ENCODE measurements at places on chromosomes 3 and 15.

DNA sequence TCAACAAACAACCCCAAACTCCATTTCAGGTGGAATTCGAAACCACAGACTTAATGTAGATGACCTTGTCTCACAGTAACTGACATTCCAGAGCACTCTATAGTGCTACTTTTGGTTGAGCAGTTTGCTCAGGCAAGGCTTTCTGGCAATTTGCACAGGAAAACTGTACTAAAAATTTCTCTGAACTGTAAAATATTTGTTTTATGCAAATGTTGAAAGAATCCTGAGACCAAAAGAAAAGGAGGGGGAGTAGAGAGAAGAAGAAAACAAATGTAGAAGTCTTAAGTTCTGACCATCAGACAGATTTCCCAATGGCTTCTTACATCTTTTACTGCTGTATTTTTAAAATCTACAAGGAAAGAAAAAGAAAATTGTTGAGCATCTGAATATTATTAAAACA is 53.5 kb downstream of the DTWD1 start:
- peak; percentile 75 for DNase-seq

GRCh38 chr3:87361956-87362355 is 85.6 kb upstream of the POU1F1 start:
- DNase-seq: no peak

- DNase-seq: no peak
These were observed 1.5 kb downstream of the FOXB1 start for GRCh38 chr15:60005352-60006202.

GRCh38 chr3:15557511-15557946 is 36.0 kb upstream of the COLQ start:
- peak; percentile 73 for DNase-seq

DNA sequence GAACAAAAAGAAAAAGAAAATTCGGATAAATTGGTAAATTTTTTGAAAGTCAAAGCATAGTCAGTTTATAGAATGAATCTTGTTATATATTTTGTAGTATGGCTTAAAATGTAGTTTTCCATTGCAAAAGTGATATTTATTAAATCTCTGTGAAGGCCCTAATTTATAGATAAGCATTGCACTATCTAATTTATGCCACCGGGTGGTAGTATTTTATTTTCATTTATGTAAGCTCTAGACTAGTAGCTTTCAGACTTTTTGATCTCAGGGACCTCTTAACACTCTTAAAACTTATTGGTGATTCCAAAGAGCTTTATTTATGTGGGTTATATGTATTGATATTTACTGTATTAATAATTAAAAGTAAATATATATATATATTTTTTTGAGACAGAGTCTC is 133.9 kb upstream of the LRRFIP2 start:
- DNase-seq: peak; percentile 34

DNA sequence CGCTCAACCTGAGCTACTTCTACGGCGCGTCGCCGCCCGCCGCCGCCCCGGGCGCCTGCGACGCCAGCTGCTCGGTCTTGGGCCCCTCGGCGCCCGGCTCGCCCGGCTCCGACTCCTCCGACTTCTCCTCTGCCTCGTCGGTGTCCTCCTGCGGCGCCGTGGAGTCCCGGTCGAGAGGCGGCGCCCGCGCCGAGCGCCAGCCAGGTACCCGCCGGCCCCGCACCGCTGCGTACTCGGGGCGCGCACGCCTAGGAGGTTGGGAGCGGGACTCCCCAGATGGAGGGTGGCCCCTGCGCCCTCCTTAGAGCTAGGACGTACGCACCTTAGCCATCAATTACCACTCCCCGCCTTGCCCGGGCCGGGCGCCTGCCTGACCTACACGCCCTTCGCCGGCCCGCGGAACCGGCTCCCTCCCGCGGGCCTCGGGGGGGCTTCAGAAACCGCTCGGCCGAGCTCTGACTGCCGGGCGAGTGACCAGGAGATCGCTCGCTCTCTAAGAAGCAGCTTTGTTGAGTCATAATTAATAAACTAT is 466 bp downstream of the NFKBIZ start:
- DNase-seq: no peak

DNA sequence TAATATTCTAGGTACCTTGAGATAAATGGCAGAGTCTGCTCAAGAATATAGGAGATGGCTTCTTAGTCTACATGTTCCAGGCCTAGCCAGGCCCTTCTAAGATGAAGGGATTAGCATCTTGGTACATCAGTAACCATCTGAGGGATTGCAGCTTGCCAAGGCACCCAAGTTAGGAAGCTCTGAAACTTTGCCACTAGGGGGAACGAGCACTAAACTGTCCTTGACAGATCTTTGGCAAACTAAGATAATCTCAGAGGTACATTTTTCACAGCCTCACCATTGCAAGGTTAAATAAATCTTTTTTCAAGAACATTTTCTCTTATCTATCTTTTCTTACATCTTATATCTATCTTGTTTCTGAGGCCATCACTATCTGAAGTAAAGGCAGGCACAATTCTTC is 351.2 kb downstream of the RAP2B start:
- peak; percentile 8 for DNase-seq

GRCh38 chr15:38254051-38254883 is 1.6 kb downstream of the SPRED1 start:
- peak; percentile 54 for DNase-seq

DNA sequence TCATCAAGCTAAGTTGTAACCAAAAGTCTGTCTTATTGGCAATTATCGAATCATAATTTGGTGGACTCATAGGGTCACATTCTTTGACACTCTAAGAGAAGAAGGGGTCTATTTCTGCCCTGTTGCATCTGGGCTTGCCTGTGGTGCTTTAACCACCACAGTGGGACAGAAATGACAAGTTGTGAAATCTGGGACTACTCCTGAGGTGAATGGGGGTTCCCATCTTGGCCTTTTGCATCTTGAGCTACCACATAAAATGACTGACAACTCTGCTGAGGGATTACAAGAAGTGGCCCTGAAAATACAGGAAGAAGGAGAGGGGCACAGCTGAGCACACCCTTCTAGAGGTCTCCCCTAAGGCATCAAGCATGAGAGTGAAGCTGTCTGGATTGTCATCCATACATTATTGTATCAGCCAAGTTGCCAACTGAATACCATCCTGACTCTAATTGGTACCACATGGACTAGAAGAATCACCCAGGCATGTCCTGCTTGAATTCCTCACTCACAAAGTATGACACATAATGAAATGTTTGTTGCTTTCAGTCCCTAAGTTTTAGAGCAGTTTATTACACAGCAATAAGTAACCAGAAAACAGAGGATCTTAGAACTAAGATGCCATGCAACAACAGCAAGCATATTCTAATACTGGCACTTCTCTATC is 306.5 kb downstream of the ROBO1 start:
- peak; percentile 13 for DNase-seq

GRCh38 chr3:50978991-50979667 is 304.4 kb downstream of the DOCK3 start:
- no peak for DNase-seq

DNA sequence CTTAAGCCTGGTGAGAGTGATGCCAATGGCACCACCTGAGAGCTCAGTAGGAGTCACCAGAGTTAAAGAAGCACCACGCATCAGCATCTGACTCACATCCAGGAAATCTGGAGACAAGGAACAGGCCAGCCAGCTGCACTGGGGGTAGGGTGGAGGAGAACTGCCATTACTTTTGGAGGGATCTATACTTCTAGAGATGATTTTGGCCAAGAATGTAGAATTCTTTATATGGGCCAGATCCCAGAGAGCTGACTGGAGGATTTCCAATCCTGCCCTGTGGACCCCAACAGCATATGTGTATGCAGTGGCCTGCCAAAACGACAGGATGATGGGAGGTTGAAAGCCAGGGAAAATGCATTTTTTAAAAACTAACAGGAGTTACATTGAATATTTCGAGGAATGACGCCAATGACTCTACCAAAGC is 29.8 kb downstream of the CCR3 start:
- no peak for DNase-seq

DNA sequence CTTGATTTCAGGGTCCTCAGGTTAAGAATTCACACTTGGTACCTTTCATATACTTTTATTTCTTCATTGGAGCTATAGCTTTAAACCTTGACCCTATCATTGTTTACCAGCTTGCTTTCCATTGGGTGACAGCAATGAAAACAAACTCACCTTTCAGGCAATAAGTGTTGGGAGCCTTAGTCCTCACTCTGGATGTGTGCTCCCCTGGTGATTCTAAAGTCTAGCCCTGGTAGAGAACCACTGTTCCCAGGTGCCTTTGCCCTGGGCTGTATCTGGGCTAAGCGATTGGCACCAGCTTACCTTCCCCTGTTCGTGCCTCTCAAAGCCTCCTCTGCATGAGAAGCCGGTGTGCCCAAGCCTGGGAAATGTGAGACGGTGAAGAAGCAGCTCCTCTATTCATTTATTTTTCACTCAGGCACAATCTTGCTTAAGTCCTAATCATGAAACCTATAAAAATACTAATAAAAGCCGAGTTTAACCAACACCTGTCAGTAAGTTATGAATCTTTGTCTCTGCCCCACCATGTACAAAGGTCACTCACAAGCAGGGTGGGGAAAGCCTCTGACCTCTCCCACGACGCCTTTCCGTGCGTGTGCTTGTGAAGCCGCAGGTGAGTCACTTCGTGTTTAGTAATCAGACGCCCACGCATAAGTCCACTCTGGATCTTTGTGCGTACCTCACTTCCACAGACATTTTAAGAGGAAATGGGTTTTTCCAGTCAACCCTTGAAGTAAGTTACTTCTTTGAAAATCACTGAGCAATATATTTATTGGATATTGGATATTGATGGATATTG is 12.8 kb upstream of the ARRDC4 start:
- no peak for DNase-seq

GRCh38 chr3:118473343-118473742 is 561.3 kb downstream of the IGSF11 start:
- no peak for DNase-seq

DNA sequence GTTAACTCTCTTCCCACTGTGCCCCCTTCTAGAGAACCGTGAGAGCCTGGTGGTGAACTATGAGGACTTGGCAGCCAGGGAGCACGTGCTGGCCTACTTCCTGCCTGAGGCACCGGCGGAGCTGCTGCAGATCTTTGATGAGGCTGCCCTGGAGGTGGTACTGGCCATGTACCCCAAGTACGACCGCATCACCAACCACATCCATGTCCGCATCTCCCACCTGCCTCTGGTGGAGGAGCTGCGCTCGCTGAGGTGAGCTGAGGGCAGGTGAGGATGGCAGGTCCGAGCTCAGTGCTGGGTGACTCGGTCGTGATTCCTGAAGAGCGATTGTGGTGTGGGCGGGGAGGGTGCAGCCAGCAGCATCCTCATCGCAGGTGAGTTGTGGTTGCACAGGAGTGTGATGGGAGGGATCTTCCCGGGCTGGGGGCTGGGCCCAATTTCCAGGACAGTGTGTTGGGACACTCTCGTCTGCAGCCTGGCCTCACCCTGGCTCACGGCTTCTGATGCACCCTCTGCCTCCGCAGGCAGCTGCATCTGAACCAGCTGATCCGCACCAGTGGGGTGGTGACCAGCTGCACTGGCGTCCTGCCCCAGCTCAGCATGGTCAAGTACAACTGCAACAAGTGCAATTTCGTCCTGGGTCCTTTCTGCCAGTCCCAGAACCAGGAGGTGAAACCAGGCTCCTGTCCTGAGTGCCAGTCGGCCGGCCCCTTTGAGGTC is 8.0 kb downstream of the MCM2 start:
- DNase-seq: no peak

- DNase-seq: peak; percentile 1
These were observed 1136.1 kb downstream of the OTOL1 start for GRCh38 chr3:162632672-162633071.

GRCh38 chr15:67240235-67241131 is 14.0 kb downstream of the AAGAB start:
- no peak for DNase-seq

GRCh38 chr3:152200476-152201420 is 68.0 kb upstream of the MBNL1 start:
- DNase-seq: no peak

GRCh38 chr3:139534992-139535879 is 4.3 kb downstream of the RBP1 start:
- peak; percentile 11 for DNase-seq

- no peak for DNase-seq
These were observed 48.0 kb upstream of the LDHAL6B start for GRCh38 chr15:59158701-59159034.

DNA sequence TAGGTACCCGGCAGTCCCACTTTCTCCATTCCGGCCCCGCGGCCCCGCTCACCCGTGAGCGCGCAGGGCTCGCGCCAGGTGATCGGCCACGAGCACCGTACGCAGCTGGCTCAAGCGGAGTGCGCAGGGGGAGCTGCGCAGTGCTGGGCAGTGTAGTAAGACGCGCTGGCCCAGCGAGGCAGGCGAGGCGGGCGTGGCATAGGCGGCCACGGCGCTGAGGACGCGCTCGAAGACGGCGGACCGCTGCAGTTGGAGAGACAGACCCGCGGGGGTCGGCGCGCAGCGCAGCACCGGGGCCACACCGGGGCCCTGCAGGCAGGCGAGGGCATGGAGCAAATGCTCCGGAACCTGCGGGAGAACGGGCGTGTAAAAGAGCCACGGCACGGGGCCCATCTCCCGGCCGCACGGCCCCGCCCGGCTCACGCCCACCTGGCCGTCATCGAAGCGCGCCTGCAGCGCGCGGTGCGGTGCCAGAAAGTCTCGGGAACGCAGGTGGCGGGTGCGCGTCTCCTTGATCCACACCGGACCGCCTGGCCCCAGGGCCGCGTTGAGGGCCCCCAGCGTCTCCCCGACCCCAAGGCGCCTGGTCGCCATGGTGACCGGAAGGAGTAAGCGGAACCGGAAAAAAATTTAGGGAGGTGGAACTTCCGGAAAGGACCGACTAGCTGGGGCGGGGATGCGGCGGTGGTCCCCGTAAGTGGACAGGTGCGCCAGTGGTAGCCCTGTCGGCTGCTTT is at the start of gene DALRD3:
DALRD3 (minus strand) TSS at position 610 of the 736 bp plus-strand sequence; CDS start at position 594, 16 bp downstream.
- peak; percentile 47 for DNase-seq

DNA sequence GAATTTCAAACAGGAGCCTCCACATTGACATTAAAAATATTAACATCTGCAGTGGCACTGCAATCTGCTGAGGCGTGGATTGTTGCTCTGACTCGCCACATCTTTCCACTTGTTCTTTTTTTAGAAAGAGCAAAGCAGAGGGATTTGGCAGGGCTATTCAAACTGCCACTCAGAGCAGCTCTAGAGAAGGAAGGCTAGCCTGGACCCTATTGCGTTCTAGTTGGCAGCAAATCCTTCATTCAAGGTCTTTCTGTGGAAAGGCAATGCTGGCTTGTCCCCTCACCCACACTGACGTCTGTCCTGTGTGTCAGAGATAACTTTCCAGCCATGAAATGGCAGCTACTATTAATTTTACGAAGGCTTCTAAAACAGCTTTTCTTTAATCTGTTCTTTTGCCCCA is 483.2 kb upstream of the SGO1 start:
- DNase-seq: peak; percentile 24

GRCh38 chr15:68411735-68412134 is 20.2 kb downstream of the ITGA11 start:
- no peak for DNase-seq

DNA sequence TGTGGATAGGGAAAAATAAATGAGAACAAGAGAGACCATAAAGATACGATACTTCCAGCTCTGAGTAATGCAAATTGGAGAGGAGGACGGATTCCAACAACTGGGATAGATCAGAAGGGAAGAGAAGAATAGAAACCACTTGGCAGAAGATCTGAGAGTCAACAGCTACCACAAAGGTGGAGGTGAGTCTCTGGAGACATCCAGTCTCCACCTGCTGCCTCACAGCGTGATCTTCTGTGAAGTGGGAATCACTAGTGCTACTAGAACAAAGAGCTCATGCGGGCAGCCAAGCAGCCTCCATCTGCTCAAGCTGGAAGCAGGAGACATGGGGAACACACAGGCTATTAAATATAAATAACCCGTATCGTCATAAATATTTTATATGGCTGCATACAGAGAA is 558.5 kb upstream of the CFAP20DC start:
- DNase-seq: no peak

Measured in AG10803 (cell line).